ENCODE measurements at places on chromosomes 4 and X.

- peak; percentile 25 for DNase-seq
Measured at GRCh38 chrX:20530406-20530921, 263.8 kb upstream of the RPS6KA3 start.

GRCh38 chr4:138320831-138321230, 78.7 kb upstream of the SLC7A11 start:
- peak; percentile 69 for DNase-seq

GRCh38 chr4:152478461-152479237, 57.2 kb downstream of the FBXW7 start:
- no peak for DNase-seq

DNA sequence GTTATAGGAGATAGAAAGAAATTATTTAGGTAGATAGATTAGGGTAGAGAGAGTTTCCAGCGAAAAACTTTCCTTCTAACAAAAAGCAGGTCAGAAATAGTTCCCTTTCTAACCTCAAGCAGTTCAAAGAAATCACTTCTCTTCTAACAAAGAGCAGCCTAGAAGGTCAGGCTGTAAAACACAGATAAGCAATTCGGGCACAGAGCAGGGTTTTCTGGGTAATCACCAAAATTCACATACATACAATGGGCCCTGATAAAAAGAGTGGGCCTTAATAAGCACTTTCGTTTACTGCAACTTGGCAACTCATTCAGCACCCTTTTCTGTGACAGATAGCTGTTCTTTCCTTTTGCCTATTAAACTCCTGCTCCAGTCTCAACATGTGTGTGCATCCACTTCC, 13.4 kb upstream of the NAF1 start:
- no peak for DNase-seq

DNA sequence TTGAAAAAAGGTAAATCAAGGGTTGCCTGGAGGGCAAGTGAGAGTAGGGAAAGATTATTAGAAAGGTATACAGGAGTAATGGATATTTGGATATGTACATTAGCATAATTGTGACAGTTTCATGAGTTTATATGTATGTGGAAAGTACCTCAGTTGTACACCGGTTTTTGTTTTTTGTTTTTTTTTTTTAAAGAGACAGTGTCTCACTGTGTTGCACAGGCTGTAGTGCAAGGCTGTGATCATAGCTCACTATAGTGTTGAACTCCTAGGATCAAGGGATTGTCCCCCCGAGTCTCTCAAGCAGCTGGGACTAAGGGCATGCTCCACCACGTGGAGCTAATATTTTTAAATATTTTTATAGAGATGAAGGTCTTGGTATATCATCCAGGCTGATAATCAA, 15.3 kb upstream of the HPGD start:
- DNase-seq = no peak

GRCh38 chr4:105715692-105716278, 7.2 kb downstream of the GSTCD start:
- peak; percentile 66 for DNase-seq

DNA sequence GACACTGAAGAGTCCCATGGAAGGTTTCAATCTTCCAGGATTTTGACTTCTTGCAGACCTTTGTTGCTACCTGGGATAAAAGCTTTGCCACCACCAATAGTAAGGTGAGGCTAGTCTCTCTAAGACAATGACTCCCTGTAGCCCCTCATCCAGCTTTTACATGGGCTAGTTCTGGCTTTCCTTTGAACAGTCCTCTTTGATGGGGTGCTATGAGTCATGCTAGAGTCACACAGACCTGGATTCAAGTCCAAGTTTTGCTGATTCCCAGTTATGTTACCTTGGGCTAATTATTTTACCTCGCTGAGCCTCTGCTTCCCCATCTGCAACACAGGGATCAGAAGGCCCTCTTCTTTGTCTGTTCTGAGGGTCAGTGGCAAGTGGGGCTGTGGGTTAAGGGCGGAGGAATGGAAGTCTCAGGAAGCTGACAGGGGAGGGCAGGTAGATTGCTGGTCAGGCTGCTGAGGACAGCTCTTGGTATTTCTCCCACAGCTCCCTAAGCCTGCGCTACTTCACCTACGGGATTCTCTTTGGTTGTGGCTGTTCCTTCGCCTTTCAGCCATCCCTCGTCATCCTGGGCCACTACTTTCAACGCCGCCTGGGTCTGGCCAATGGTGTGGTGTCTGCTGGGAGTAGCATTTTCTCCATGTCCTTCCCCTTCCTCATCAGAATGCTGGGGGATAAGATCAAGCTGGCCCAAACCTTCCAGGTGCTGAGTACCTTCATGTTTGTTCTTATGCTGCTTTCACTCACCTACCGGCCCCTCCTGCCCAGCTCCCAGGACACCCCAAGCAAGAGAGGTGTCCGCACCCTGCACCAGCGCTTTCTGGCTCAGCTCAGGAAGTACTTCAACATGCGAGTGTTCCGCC, 90.3 kb downstream of the RLIM start:
- DNase-seq = no peak

- DNase-seq = no peak
Measured at GRCh38 chr4:87521757-87522374, 7.3 kb downstream of the SPARCL1 start.

GRCh38 chr4:118723369-118723768, 38.2 kb downstream of the METTL14 start:
- no peak for DNase-seq

- no peak for DNase-seq
Measured at GRCh38 chr4:102569200-102569599, 68.0 kb downstream of the NFKB1 start.

- no peak for DNase-seq
Measured at GRCh38 chr4:10584042-10584441, 100.5 kb downstream of the CLNK start.

- no peak for DNase-seq
Measured at GRCh38 chr4:33425936-33426335, 2705.8 kb downstream of the PCDH7 start.

- no peak for DNase-seq
Measured at GRCh38 chrX:46208225-46208854, 336.9 kb downstream of the ZNF674 start.

DNA sequence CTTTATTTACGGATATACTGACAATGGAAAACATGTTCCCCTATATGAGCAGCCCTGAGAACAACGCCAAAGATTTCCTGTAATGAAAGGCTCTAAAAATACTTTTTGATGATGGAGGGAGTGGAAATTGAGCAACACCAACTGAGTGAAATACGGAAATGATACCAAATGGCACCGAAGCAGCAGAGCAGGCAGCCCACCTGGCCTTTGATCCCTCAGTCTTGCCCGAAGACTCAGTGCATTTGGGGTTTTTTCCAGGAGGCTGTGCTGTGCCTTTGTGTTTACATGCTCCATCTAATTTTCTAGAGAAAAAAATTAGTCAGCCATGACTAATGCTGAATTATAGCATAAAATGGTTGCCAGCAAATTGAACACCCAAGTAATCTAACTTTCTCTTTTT, 169.9 kb upstream of the RBPJ start:
- peak; percentile 7 for DNase-seq

DNA sequence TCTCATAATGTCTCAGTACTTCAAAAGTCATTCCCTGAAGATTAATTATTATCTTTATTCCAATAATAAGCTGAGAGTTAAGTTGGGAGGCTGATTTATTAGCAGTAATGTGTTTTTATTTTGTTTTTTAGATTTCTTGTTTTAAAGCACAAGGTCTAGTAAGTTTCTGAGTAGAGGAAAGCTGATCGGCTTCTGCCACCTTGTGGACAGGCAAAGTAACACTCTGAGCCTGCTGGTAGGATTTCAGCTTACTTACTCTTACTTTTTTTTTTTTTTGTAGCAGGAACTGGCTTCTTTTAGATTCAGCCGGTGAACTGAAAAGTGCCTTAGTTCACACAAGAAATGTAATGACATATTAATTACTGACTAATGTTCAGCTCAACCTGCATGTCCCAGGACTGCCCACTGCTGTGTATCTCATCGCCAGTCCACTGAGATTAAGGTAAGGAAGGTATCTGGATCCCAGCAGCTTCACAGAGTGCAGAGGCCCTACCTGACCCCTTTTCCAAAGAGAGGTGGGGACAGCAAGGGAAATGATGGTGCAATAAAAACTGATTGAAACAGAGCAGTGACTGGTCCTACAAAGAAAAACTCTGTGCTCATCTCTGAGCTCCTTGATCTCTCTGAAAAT, 126.5 kb downstream of the ADGRA3 start:
- DNase-seq = peak; percentile 63

- no peak for DNase-seq
Measured at GRCh38 chrX:31547416-31547815, 475.6 kb upstream of the FTHL17 start.

- DNase-seq = no peak
Measured at GRCh38 chr4:82905205-82905604, 4.7 kb downstream of the THAP9 start.

DNA sequence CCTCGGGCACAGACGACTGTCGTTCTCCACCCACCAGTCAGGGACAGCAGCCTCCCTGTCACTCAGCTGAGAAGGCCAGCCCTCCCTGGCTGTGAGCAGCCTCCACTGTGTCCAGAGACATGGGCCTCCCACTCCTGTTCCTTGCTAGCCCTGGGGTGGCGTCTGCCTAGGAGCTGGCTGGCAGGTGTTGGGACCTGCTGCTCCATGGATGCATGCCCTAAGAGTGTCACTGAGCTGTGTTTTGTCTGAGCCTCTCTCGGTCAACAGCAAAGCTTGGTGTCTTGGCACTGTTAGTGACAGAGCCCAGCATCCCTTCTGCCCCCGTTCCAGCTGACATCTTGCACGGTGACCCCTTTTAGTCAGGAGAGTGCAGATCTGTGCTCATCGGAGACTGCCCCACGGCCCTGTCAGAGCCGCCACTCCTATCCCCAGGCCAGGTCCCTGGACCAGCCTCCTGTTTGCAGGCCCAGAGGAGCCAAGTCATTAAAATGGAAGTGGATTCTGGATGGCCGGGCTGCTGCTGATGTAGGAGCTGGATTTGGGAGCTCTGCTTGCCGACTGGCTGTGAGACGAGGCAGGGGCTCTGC, 7.9 kb upstream of the MSANTD1 start:
- no peak for DNase-seq

GRCh38 chr4:16670727-16671126, 227.7 kb downstream of the LDB2 start:
- DNase-seq = no peak

GRCh38 chr4:102441978-102442911, 58.9 kb upstream of the NFKB1 start:
- DNase-seq = no peak

DNA sequence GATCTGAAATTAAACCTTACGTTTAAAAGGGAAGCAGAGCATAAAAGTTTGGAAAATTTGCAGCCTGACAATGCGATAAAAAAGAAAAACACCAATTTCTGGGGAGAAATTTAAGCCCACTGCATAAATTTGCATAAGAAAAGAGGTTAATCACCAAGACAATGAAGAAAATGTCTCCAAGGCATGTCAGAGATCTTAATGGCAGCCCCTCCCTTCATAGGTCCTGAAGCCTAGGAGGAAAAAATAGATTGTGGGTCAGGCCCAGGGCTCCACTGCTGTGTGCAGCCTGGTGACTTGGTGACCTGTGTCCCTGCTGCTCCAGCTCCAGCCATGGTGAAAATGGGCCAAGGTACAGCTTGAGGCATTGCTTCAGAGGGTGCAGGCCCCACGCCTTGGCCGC, 264.0 kb upstream of the CT83 start:
- no peak for DNase-seq

GRCh38 chrX:21721195-21721594, 36.7 kb downstream of the SMPX start:
- DNase-seq = no peak

DNA sequence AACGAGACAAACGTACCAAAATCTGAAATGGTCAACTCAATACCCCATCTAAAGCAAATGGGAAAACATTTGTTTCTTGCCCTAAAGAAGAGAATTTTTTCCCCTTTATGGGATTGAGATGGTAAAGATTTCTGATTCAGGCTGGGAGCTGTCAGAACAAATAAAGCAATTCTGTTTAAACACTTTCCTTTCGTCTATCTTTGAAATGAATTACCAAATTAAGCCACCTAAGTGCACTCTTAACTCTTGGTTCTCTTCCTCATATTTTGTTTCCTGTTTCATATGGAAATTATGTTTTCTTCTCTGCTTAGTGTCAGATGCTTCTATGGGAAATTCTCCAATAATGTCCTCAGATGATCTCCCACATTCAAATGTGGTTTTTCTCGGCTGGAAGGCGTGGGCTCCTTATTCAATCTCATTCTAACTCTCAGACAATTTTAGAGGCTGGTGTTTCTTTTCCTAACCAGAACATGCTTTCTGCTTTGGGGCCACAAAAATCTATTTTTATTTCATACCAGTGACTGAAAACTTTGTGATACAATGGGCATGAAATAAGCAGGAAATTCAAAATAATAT, 50.3 kb upstream of the HPF1 start:
- peak; percentile 6 for DNase-seq

DNA sequence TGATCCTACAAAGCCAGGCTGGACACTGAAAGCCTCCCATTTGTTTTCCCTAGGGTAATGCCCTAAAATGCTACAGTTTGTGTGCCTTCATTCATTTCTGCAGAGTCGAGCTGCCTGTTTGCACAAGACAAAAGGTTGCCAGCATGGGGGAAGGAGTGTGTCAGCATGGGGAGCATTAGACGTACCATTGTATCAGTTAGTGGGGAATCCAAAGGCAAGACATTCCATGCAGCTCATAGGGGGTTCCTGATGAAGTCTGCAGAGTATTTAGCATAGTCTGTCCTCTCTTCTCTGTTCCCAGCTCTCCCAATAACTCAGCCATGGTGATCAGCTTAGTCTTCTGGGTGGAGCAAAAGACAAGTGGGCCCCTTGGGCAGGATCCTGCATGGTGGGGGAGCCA, 276.9 kb upstream of the PCDH7 start:
- DNase-seq = no peak

- DNase-seq = no peak
Measured at GRCh38 chr4:2274320-2275043, 12.6 kb upstream of the MXD4 start.

- no peak for DNase-seq
Measured at GRCh38 chrX:41828826-41829225, 94.5 kb downstream of the CASK start.

DNA sequence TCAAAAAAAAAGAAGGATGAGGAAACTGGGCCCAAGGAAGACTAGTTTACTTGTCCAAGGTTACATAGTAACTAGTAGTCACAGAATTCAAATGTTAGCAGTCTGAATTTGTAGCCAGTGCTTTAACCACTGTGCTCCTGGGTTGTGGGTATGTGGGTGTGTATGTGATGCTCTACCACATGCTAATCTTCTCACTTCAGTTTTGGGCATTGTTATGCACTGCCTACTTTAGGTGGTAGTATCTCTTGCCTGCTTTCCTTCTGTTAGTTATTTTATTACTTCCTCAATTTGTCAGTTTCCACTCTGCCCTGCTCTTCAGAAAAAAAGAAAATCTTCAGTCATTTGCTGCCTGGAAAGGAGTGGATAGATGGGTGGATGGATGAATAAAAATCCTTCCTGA, 219.2 kb downstream of the RPA4 start:
- no peak for DNase-seq

- no peak for DNase-seq
Measured at GRCh38 chr4:54104907-54105306, 4.9 kb downstream of the GSX2 start.
